ENCODE measurements at places on chromosomes 11 and 22.

- DNase-seq, result no peak
Measured at GRCh38 chr11:131511794-131512193, 141.4 kb downstream of the NTM start.

GRCh38 chr11:20029193-20029592 is 131.1 kb downstream of the DBX1 start:
- no peak for DNase-seq

DNA sequence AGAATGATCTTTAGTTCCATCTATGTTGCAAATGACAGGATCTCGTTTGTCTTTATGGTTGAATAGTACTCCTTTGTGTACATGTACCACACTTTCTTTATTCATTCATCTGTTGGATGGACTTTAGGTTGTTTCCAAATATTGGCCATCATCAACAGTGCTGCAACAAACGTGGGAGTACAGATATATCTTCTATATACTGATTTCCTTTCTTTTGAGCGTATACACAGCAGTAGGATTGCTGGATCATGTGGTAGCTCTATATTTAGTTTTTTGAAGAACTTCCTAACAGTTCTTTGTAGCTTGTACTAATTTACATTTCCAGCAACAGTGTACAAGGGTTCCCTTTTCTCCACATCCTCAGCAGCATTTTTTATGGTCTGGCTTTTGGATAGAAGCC is 407.5 kb upstream of the ANO5 start:
- DNase-seq, result no peak

- DNase-seq, result no peak
Measured at GRCh38 chr22:32849501-32849900, 48.0 kb downstream of the TIMP3 start.

GRCh38 chr11:9619004-9619403 is 44.9 kb upstream of the SWAP70 start:
- DNase-seq, result no peak

DNA sequence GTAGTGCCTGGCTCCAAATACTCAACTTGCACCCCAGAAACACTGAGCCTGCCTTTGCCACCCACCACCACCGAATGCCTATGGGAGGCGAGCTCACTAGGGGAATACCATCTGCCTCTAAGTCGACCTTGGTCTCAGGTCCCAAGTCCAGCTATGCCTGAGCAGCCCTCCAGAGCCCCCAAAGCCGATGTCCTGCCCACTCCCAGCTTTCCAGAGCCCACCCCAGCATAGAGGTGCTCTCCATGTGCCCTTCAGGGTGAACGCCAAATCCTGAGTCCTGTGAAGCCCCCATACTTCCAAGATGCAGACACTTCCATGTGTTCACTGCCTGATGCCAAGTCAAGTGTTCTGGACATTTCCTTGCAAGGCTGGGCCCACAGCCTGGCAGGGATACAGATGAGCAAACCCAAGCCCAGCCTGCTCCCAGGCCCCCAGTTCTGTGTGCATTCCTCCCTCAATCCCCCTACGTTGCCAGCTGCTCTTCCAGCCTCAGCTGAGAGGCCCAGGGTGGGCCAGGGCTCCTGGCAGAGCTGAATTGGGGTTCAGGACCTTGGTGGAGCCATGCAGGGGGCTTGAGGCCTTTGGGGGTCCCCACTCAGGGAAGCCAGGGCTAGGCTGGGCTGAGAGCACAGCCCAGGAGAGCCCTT is 2.6 kb upstream of the KMT5B start:
- no peak for DNase-seq

DNA sequence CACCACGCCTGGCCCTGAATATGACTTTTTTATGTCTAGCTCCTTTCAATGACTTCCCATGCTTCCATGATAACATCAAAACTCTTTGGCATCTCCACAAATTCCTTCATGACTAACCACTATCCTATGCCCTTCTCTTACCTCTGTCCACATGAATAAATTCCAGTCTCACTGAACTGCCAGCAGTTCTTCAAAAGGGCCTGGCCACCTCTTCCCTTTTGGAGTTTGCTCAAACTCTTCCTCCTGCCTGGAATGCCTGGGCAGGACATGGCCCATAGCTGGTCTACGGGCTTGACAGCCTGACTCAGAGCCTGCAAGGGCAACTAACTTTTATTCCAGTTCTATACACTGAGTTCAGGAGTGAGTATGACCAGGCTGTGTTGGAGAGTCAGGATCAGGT is 41.8 kb upstream of the ZBTB16 start:
- DNase-seq, result no peak

DNA sequence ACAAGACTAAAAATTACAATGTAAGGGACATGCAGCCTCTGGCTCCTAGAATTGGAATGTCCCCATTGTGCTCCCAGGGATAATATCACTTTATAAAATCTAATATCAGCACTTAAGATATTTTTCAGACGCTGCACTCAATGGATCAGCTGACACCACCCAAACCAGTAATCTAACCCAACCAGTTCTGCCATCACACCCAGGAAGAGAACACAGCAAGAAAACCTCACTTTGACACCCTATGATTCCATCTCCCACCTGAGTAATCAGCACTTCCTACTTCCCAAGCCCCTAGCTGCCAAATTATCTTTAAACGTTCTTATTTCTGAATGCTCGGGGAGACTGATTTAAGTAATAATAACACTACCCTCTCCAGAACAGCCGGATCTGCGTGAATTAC is 2.6 kb downstream of the CASP4 start:
- DNase-seq, result no peak

- no peak for DNase-seq
Measured at GRCh38 chr22:49300951-49301397, 526.7 kb downstream of the BRD1 start.
